Stimulated activated CD8-positive, alpha-beta memory T cell treated with anti-CD3 and anti-CD28 coated beads, Interleukin-4, amount 100 ng/mL, for 1 hour (primary cell): ENCODE measurements at places on chromosomes 2 and 18.

DNA sequence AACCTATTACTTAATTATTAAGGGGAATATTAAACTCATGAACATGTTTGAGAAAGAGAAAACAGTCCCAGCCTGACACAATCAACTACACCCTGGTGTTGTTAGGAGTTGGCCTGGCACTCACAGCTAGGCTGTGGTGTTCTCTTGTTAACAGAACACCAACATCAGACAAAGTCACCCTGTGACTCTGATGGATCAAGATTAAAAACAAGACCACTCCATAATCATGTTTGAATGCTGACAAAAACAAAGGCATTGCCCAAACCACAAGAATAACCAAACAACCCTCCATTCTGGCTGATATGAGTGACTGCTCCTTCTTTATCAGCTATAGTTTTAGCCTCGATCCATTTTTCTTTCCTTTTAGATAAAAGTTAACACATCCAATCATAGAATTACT is 3.0 kb downstream of the BOLL start:
- DNase-seq: no peak

DNA sequence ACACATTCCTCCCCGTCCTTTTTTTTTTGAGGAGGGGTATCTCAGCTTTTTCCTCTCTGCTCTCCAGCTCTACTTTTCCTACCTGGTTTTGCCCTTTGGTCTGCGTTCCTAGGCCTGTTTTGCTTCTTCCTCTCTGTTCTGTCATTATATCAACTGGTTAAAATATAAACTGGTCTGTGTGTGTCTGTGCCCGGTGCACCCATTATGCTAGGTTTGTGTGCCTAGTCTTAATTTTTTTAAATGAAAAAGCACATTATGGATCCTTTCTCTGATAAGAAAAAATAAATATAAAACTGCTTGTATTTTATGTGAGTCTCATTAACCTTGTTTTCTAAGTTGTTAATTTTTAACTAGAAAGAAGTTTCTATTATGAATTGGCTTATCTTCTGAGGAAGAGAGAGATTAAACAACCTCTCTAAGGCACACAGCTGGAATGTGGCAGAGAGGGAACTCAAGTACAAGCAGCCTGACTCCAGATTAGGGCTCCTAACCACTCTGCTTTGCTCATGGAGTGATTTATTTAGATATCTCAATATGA is 17.4 kb downstream of the SLC38A11 start:
- DNase-seq: no peak

DNA sequence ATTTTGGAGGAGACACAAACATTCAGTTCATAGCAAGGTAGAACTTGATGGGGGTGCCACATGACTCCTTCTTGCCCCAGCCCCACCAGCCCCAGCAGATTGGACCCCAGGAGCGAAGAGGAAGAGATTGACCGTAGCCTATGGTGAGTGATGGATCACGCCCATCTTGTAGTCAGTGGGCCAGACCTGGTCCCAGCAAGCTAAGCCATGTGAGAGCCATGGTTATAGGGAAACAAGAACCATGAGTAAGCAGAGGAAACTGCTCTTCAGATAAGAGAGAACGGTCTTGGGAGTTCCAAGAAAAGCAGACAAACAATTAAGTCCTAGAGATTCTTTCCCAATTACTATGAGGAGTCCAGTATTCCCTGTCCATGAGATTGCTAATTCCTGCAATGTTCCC is 4.6 kb upstream of the TCF4 start:
- no peak for DNase-seq

DNA sequence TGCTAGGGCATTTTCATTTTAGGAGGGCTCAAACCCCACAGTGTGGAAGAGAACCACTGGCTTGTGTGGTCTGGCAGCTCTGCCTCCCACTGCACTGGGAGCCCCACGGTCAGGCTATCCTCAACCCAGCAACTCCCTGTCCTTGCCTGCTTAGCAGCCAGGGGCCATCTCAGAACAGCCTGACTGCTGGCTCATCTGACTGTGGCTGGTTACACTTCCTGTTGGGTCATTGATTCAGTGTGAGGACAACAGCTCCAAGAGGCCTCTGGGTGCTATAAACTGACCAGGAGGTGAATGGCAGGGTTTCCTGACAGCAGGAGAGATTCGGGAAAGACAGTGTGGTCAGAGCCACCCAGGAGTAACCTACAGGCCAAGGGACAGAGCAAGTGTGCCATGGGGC is 40.1 kb downstream of the AMER3 start:
- DNase-seq: no peak

DNA sequence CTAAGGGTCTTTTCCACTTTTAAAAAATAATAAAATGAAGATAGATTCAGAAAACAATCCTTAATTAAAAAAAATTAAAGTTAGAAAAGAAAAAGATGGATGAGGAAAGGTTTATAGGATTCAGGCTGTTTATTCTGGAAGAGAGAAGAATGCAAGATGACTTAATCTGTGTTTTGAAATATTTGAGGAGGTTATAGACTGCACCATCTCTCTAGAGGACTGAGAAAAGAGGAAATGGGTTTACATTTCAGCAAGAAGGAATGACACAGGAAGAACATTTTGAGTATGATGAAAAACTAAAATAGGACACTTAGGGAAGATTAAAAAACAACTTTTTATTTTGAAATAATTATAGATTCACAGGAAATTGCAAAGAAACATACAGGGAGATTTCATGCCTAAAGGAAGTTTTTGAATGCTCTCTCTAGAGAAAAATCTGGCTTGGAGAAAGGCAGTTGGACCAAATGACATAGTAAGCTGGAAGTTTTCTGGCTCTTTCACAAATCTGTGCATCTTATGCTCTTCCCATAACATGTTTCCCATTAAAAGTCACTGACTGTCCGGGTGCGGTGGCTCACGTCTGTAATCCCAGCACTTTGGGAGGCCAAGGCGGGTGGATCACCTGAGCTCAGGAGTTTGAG is 75.0 kb downstream of the CERS6 start:
- no peak for DNase-seq

- no peak for DNase-seq
Observed at GRCh38 chr2:148569221-148569620, 75.3 kb upstream of the EPC2 start.

DNA sequence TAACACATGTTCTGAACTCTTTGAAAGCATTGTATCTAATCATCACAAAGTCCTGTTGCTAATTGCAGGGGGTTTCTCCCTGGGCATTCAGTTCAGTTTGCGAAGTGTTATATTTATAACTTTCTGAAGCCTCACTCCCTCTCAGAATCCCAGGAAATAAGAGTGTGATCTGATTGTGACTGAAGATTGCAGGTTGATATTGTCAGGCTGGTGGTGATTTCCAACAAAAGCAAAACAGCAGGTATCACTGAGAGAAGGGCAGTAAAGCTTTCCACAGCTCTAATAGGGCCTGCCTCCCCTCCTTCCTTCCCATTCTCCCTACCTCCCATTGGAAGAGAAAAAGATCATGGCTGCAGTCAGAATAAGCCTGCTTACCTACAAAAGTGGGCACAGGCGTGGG is 466.7 kb upstream of the FSHR start:
- no peak for DNase-seq

DNA sequence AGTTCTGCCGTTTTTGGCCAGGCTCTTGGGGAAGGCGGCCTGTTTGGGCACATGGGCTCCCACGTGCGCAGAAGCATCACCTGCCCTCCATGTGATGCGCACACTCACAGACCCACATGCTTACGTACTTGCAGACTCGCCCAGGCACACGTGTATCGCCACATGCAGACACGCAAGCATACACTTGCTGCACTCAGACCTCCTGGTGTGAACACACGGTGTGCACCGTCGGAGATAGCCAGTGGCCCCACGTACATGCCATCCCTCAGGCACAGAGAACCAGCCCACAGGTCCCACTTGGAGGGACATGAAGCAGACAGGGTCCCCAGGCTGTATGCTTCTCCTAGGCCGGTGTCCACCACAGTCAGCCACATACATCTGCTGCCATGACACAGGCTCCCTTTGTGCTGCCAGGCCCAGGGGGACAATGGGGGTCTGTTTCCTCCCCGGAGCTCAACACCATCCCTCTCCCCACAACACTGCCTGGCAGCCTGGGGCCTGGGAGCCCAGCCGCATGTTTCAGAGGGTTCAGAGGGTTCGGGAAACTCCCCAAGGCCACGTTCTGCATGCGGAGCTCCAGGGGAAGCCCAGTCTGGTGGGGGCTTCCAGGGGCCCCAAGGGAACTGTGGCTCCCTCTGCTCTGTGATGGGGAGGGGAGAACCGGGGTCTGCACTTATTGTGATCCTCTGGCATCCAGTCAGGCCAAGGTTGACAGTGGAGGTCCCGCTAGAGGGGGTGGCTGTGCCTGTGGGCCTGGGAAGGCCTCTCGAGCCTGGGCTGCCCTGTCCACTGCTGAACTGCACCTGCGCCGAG is 208.1 kb upstream of the HAAO start:
- no peak for DNase-seq

DNA sequence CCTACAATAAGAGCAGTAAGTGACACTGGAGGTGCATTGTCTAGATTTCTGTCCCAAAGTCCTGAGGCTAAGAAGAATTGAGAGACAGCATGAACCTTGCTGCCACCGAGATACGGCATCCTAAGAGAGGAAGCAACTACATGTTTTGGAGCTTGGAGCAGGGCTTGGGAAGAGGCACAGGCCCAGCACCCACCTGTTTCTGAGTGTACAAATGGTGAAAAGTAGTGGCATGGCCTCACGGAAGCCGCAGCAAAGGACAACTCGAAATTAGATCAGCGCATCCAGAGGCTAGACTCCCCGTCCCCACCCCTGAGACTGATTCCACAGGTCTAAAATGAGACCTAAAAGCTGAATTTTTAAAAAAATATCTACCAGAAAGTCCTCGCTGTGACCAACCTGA is 127.5 kb downstream of the PTGR3 start:
- DNase-seq: no peak

DNA sequence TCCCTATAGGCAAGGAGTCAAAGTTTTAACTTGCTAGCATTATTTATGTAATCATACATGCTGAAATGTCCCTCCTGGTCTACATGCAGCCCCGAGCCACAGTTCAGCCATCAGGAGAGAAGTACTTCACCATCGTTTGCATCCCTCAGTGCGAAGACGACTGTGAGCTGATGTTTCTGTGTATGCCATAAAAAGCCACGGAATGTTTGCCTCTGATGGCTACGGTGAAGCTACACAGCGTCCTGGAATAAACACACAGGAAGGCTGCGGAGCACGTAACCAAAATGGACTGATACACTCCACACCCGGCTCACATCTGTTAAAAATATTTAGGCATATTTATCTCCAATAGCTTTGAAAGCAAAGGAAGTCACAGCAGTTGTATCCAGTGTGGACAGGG is 4.3 kb upstream of the SALL3 start:
- no peak for DNase-seq

DNA sequence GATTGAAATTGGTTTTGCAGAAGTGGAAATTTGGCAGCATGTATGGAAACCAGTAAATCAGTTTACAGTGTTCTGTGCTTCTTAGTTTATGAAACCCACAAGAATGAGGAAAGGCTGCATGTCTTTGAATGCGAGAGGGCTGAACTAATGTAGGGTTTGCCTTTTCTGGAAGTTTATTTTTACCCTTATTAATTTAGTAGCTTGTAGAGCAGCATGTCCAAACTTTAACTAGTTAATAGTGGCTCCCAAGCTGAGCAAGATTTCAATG is 50.4 kb downstream of the LDLRAD4 start:
- no peak for DNase-seq

GRCh38 chr2:112627060-112628040 is 18.4 kb upstream of the SLC20A1 start:
- no peak for DNase-seq

DNA sequence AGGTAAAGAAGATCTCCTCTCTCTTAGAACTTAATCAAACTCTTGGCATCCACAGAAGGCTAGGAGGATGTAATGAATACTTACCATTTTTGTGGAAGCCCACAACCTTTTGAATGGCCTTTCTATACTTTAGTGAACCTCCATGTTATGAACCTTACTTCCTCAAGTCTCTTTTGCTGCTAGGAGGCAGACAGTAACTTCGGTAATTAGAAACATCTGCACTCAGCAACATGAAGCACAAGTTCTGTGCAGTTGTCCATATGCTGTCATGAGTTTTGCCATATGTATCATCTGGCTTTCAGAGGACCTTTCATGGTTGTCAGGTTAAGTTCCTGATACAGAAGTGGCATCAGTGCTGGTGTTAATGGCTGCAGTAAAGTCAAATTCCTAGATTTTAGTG is 50.4 kb downstream of the PDK1 start:
- DNase-seq: no peak

DNA sequence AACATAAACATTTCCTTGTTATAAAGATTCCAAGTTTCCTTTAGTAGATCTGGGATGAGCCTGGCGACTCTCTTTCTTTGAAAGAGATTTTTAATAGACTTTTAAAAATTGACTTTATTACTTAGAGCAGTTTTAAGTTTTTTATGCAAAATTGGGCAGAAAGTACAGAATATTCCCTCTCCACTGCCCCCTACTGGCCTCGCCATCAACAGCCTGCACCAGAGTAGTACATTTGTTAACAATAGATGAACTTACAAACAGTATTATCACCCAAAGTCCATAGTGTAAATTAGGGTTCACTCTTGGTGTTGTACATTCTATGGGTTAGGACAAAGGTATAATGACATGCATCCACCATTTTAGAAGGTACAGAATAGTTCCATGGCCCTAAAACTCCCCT is 3.9 kb downstream of the MAP3K19 start:
- DNase-seq: no peak

- DNase-seq: no peak
Observed at GRCh38 chr2:234632527-234633391, 135.9 kb upstream of the ARL4C start.

DNA sequence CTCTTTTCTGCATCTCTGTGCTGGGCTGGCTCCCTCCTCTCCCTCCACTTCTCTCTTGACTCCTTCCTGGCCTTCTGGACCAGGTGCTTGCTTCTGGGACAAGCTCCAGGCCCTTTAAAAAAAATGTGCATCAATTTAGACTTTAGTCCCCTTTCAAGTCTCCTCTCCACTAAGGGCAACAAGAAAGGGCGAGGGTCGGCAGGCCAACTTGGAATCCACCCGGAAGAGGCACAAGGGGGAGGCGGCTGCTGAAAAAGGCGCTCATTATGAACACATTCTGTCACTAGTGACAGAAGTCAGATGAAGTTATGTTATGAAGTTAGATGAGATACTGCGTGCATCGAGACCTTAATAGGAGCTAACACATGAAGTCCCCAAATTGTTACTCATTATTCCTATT is 13.6 kb upstream of the RHOB start:
- DNase-seq: no peak

GRCh38 chr2:62099050-62099449 is 96.9 kb upstream of the B3GNT2 start:
- no peak for DNase-seq

DNA sequence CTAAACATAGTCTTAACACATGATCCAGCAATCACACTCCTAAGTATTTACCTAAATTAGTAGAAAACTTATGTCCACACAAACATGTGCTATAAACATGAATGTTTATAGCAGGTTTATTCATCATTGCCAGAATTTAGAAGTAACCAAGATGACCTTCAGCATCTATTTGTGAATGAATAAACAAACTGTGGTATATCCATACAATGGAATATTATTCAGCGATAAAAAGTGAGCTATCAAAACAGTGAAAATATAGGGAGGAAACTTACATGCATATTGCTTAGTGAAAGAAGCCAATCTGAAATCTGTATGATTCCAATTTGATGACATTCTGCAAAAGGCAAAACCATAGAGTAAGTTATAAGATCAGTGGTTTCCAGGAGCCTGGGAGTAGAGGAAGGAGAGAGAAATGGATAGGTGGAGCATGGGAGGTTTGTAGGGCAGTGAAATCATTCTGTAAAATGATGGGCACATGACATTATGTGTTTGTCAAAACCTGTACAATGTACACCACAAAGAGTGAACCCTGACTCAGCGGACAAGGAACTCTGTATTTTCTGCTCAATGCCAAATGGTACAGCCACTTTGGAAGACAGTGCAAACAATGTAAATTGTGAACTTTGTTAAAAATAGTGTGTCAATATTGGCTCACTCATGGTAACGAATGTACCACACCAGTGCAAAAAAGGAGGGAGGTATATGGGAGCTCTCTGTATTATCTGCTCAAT is 61.9 kb upstream of the IGFBP2 start:
- no peak for DNase-seq
